H1 (cell line): ENCODE measurements at places on chromosomes 6 and 20.

DNA sequence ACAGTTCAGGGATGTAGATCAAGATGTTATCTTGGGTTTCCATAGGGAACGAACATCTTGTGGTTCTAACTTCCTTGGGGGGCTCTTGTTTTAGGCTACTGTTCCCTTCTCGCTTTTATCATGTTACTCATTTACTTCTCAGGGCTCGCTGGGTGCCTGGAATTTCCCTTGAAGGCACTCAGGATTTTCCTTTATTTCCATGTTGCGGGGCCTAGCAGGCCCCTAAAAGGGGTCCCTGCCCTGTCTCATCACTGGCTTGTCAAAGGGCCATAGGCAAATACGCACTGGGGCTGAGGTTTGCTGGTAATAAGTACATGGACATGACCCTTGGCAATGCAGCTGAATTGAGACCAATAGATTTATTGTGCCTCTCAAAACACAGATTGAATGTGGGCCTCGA, 262.3 kb downstream of the CDH4 start:
- no peak for DNase-seq

DNA sequence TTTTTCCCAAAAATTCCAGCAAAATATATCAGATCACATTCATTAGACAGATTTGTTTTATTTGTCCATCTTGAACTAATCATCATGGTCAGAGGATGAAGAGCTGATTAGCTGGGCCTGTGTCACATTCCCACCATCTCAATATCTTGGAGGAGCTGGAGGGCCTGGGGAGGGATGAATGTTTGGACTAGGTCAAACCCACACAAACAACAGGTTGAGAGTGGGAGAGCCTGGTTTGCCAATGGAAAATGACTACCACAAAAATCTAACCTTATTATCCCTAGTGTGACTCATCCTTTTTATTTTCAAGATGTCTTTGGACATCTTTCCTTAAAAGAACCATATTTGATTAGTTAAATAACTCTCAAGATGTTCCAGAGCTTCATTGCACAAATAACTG, 242.4 kb downstream of the OGFRL1 start:
- DNase-seq, result no peak

DNA sequence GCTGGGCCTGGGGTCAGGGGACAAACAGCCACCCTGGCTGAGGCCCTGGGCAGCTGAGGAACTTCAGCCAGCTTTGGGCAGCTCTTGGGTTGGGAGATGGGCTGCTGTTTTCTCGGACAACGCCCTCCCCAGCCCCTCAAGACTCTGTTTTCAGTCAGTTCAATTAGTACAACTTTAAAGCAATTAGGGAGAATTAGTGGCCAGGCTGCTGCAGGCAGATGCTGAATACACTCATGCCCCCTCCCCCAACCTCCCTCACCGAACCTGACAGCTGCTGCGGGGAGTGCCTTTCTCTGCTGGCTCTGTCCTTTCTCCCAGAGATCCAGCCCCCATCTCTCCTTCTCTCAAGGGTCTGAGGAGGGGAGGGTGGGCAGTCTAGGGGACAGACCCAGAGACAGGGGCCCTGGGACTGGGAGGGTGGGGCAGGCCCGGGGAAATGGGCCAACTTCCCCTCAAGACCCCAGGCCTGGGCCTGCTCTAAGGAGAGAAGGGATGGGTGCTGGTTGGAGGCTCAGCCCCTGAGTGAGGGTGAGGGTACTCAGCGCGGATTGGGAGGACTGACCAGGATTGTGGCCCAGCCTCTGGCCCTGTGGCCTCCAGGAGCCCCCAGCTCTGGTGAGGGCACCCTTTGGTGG, 17.8 kb upstream of the MYT1 start:
- no peak for DNase-seq

DNA sequence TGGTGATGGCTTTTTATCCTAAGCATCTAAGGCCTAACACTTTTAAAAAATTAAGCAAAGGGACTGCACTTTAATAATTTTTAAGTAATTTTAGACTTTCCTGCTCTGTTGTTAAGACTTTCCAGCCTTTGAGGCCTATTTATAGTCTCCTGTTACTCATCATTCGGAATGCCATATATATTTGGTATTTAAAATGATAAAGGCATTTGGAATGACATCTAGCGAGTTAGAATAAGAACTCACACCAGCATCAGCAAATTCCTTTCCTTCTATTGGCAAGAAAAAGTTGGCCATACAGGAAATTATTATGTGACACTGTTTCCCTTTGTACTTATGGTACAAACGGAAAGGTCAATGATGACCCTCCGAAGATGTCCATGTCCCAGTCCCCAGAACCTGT, 88.1 kb upstream of the STMND1 start:
- DNase-seq, result no peak

DNA sequence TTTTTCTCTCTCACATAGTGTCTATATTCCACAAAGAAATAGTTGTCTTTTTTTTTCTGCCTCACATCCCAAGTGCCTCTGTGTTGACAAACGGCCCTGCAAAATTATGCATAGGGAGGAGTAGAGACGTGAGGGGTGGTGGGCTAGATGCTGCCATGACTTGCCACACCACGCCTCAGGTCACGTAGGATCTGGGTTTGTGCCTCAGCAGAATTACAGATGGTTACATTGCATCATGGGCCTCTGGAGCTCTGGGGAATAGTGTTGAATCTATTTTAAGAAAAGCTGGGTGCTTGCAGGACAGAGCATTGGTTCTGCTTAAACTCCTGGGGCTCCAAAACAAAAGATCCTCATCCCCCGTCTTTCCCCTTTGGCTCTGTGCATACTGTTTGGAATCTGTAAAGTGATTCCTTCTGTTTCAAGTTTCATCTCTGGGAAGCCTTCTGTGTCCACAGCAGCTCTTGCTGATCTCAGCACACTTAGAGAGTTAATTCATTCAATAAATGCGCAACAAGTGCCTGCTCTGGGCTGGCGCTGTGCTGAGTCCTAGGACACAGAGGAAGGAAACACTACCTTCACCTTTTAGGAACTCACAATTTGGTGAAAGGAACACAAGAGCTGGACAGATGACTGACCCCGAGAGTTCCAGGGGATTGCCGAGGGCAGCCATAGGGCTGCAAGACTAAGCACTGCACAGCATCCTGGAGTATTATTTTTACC, 2.4 kb downstream of the FANCE start:
- DNase-seq, result no peak
